Posterior vena cava (tissue), 2 donors: ENCODE measurements at places on chromosomes 7 and 10.

- DNase-seq = no peak
These were observed 23.2 kb downstream of the PNLIPRP3 start for GRCh38 chr10:116450861-116451260.

DNA sequence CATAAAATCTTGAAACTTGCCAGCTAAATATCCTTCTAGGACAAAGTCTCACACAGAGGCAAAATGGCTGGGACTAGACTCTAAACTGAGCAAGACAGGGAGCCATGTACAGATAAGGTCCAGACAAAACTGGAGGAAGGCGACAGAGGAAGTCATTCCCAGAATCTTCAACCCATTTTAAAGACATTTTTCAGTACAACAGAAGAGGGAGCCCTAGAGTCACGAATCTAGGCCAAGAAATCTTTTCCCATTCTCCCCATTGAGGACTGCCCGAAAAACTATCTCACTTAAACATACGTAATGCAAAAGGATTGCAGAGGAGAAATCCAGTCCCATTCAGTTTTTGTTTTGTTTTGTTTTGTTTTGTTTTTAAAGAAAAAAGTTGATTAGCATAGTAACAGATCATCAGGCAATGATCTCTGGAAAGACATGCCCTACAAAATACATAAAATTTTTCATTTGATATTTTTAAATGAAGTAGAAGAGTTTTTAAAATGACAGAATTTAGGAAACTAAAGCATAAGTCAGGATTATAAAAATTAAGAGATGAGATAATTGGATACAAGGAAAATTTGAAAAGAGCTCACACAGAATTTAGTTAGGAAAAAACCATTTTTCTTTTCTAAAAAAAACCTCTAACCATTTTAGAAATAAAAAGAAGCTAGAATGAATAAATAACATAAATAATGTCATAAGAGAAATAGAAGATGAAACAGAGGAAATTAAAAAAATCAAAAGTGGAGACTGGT is 16.9 kb upstream of the PRF1 start:
- no peak for DNase-seq

- DNase-seq = no peak
These were observed 27.7 kb downstream of the PPP2R2D start for GRCh38 chr10:131928248-131929095.

DNA sequence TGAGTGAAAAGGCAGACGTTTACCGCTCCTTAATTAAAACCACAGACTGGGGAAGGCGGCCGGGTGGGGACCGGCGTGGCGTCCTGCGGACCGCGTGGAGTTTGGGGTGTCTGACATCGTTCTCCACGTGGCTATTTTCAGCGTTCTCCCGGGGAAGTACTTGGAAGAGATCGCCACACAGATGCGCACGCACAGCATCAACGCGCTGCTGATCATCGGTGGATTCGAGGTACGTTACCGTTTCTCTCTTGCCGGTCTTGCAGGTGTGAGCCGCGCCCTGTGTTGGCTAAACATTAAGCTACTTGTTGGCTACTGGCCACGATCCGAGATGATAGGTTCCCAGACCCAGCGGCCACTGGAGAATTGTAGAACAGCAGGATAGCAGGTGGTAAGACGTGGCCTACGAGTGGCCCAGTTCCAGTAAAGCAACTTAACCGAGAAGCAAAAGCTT is 51.3 kb downstream of the PFKP start:
- DNase-seq = peak; percentile 70

- DNase-seq = no peak
These were observed 8.4 kb upstream of the AGR2 start for GRCh38 chr7:16813232-16813616.

DNA sequence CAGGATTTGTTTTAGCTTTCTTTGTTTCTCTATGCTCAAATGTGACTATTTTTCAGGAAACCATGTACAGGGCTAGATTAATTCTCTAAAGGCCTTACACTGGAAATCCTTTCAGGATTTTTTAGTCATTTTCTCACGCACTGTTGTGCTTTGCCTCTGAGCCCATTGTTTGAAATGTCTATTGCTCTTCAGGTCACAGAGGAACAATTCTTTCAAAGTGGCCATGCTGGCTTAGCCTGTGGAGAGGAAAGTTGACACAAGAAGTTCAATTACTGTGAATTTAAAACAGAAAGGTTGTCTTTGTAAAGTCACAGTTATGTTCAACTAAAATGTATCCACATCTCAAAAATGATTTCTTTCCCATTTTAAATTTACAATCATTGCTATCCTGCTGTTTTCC is 1071.7 kb upstream of the POT1 start:
- DNase-seq = no peak

- no peak for DNase-seq
These were observed 123.9 kb downstream of the CREB5 start for GRCh38 chr7:28536259-28536658.

- DNase-seq = no peak
These were observed 82.8 kb downstream of the CACNA2D1 start for GRCh38 chr7:82360591-82361368.

DNA sequence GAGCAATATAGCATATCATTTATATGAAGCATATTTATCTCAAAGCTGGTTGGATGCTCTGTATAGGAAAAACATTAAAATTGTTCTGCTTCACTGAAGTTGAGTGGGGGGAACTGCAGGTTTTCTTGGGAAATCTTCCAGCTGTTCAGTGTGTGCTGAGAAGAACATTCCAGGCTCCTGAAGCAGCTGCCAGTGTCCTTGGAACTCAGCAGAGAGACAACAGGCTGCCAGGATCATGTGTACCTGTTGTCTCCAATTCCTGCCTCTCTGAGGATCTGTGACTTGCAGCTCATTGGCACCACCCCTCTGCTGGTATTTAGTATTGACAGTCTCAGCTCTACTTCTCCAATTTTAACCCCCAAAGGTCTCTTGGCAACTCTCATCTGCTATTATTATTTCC is 42.3 kb upstream of the PRKG1 start:
- no peak for DNase-seq

DNA sequence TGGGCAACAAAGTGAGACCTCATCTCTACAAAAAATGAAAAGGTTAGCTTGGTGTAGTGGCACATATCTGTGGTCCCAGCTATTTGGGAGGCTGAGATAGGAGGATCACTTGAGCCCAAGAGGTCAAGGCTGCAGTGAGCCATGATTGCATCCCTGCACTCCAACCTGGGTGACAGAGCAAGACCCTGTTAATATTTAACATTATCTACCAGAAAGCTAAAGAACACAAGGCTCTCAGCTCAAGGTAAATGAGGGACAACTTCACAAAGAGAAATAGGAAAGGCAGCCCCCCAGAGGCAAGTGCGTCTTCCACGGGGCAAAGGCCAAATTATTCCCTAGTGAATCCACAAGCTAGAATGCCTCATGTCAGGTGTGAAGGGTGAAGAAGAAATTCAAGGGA is 109.6 kb upstream of the PFKP start:
- DNase-seq = no peak

- no peak for DNase-seq
These were observed 17.6 kb downstream of the SRI start for GRCh38 chr7:88202278-88202677.

DNA sequence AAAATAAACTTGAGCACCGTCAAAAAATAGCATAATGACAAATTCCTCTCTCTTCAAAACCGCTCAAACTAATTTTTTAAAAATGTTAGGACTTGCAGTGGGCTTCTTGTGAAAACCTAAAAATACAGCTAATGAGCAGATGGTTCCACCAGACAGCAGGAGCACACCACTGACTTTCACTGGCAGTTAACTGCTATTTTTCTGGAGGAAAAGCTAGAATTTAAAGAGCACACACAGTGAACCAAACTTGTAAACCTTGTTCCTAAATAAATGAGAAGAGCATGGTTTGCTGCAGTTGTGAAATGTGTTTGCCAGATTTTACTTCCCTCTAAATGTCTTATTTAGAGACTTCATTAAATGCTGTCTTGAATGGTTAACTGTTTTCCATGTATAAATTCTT is 143.9 kb downstream of the RAPGEF5 start:
- no peak for DNase-seq

GRCh38 chr10:18400201-18400905 is 251.0 kb downstream of the NSUN6 start:
- DNase-seq = no peak

DNA sequence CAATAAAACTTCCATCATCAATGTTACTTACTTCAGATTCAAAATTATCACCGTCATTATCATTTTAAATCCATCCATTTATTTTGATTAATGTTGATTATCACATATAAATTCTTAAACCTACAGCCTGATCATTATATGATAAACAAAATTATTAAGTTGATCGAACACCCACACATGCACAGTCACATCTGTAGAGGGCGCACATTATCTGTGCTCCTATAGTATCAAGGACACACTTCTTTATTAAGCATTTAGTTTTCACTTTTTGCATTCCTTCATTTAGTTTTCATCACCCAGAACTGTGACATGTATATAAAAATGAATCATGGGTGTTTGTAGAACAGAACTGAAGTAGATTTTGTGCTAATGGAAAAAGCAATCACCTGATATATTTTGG is 26.2 kb upstream of the ZNF716 start:
- DNase-seq = no peak

GRCh38 chr7:139722604-139723003 is 55.2 kb downstream of the HIPK2 start:
- DNase-seq = no peak

DNA sequence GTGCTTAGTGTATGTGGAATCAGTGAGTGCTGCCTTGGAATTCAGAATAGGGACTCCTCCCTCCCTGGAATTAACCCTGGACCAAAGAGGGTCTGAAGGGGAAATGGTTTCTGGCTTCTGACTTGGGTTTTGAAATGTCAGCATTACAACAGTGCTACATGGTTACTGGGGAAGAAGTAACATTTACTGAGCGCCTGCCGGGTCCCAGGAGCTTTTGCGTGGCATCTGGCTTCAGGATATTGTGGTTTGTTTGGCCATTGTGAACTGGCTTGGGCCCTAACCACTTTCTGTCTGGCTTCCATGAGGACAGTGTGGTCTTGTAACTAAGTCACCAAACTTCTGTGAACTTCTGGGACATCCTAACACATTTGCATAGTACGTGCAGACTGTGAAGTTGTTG is 21.3 kb downstream of the TSPAN15 start:
- DNase-seq = peak; percentile 89

GRCh38 chr10:118542745-118543144 is 52.7 kb downstream of the PRLHR start:
- no peak for DNase-seq

DNA sequence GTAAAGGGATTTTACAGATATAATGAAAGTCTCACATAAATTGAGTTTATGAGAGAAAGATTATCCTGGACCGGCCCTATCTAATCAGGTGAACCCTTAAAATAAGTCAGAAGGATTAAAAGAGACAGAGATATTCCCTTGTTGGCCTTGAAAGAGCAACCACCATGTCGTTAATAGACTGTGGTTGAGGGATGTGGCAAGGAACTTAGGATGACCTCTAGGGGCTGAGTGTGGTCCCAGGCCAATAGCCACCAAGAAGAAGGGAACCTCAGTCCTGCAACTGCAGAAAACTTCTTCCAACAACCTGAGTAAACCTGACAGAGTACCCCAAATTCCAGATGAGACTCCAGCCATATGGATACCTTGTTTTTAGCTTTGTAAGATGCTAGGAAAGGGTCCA is 121.5 kb downstream of the POLR1F start:
- DNase-seq = no peak

- DNase-seq = peak; percentile 45
These were observed 76.5 kb upstream of the DDC start for GRCh38 chr7:50641442-50642405.

DNA sequence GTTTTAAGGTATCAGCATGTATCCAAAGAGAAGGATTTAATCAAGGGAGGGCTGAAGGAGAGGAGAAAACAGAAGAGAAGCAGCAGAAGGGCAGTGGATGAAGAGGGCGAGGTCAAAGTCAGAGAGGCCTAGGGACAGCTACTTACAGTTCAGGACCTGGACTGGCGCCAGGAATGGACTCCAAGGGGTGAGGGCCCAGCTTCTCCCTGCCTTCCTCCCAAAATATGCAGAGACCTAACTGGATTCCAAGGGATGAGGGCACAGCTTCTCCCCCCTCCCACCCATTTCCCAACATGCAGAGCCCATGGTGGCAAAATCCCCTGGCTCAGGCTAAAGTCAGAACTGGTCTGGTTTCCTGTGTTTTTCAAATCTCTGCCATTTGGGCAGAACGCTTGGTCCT is 3.4 kb upstream of the TCF7L2 start:
- DNase-seq = no peak

DNA sequence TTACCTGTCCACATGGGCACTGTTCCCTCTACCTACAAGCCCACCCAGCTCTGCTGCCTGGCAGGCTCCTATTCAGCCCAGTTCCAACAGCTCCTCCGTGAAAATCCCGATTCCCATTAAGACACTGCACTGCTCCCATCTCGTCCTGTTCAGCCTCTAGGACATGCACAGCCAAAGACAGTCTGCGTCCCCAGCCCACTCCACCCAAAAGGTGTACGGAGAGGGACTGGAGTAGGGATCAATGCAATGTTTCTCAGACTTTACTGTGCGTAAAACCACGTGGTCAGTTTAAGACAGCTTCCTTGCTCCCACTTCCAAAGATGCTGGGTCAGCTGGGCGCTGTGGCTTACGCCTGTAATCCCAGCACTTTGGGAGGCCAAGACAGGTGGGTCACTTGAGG is 19.9 kb downstream of the FGFR2 start:
- no peak for DNase-seq

DNA sequence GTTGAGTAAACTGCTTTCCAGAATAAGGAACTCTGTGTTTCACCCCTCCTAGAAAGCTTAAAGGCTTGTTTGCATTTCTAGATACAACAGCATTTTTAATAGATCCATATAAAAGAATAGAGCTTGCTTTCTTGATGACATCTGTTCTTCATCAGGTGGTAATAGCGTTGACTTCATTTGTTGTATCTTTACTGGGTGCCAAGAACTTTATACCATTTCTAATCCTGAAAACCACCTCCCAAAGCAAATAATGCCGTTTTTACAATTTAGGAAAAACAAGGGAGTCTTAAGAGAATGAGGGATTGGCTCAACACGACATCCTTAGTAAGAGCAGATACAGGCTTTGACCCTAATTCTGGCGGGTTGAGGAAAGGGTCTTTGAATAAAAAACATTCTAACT is 993.4 kb downstream of the TYW1 start:
- DNase-seq = no peak

- no peak for DNase-seq
These were observed 217.3 kb upstream of the CCDC6 start for GRCh38 chr10:60123668-60124067.

- DNase-seq = no peak
These were observed 156.8 kb downstream of the NRCAM start for GRCh38 chr7:108299251-108299973.

- DNase-seq = no peak
These were observed 42.7 kb upstream of the NKX6-2 start for GRCh38 chr10:132828681-132829080.

GRCh38 chr10:3783682-3784432 is 1.2 kb downstream of the KLF6 start:
- peak; percentile 91 for DNase-seq

- no peak for DNase-seq
These were observed 575.6 kb downstream of the ARL4A start for GRCh38 chr7:13262929-13263530.
